RWPE1 (cell line): ENCODE measurements at places on chromosomes 6 and 20.
A peak's percentile ranks its signal among the peaks of the same experiment; 100 is the strongest.

DNA sequence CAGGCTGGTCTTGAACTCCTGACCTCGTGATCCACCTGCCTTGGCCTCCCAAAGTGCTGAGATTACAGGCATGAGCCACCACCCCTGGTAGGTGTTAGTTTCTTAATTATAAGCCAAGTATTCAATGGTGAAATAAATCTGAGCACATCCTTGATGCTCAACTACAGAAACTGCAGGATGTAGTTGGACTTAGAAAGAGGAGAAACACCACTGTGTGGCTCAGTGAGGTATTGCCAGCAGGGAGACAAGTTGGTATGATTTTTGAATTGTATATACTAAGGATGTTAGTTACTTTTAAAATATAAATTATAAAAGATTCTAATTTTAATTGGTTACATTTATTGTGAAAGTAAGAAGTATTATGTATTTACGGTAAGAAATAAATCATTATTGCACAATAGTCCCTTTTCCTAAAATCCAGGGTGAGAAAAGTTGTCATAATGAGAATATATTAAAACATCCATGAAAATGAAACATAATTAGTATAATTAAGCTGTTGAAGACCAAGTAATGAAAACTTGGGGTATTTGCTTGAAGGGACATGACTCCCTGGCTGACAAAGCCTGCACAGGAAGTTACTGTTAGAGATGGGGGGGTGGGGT lies 17.6 kb downstream of the SLC18B1 start:
- peak; percentile 16 for DNase-seq

GRCh38 chr20:17854307-17854903 lies 114.2 kb downstream of the SNX5 start:
- peak; percentile 36 for DNase-seq

- DNase-seq = no peak
These were observed 60.2 kb downstream of the RBM38 start for GRCh38 chr20:57451431-57451794.

DNA sequence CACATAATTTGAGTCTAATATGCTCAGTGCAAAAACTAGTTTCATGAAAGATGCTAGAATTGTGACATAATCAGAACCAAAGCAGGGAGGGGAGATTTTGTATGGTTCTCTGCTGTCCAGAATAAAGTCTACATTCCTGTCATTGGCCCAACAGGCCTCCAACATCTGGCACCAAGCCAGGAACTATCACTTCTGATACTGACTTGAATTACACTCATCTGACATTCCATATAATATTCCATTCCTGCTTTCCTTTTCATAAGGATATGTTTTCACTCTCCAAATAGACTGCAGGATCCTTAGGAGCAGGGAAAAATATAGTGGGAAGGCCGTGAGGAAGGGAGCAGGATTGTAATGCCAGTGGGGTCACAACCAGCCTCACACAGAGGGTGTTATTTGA lies 84.6 kb upstream of the BTN3A2 start:
- DNase-seq = no peak

GRCh38 chr6:19664878-19665612 lies 172.1 kb upstream of the ID4 start:
- no peak for DNase-seq

DNA sequence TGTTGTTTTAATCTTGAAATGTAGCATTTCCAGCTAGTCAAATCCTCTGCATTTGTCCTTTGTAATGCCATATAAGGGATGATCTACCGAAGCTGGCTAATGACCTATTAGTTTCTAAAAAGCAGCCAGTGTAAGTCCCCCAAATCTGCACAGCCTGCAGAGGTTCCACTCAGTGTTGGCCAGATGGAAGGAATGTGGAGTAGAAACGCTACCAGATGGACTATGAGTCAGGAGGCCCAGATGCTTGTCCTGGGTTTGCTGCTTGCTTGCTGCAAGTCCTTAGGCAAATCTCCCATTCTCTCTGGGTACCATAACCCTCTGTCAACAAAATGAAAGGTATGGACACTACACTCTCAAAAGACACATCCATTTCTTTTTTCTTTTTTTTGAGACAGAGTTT lies 149.8 kb downstream of the BTBD9 start:
- DNase-seq = no peak

DNA sequence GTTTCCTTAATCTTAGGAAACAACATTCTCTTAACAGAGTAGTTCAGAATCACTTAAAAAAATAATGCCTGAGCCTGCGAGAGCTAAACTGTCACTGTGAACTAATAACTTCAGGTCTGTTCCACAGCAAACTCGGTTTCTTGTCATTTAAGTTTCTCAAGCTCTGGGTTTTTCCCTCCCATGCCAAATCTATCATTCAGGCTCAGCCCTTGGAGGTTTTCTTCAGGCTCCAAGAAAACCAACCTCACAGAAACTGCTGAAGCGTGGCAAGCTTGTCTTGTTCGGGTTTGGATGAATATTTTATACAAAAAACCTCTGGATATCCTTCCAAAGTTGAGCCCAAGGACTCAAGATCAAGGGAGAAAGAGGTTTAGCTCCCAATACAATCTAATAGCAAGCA lies 99.7 kb upstream of the SNX9 start:
- DNase-seq = no peak

DNA sequence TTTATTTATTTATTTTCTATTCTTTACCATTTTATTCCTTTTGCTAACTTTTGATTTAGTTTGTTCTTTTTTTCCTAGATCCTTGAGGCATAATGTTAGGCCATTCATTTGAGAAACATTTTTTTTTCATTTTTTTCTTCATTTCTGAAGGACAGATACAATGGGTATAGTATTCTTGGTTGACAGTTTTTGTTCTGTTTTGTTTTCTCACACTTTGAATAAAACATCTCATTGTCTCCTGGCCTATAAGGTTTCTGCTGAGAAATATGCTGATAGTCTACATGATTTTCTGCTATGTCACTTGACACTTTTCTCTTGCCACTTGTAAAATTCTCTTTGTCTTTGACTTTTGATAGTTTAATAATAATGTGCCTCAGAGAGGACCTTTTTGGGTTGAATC lies 294.6 kb upstream of the EPHA7 start:
- DNase-seq = no peak

DNA sequence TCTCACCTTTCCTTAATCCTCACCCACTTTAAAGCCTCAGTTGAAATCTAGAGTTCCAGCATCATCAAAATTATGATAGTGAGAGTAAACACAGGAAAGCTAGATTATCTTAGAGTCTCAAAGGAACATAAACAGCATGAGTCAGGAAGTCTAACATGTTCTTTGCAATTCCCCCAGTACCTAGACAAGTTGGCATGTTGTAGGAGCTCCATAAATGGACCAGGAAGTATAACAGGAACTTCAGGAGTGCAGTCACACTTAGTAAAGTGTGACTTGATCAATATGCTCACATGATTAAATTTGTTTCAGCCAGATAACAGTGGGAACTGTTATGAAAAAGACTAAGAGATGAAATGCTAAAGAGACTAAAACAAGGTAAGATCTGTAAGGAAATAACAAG lies 834.4 kb downstream of the EYS start:
- no peak for DNase-seq

GRCh38 chr6:160127270-160128124 lies 5.9 kb downstream of the SLC22A1 start:
- no peak for DNase-seq

GRCh38 chr6:134477991-134478635 lies 160.2 kb upstream of the SGK1 start:
- no peak for DNase-seq

- no peak for DNase-seq
These were observed 38.7 kb upstream of the SMIM28 start for GRCh38 chr6:138339024-138339423.

GRCh38 chr6:32785781-32786533 lies 22.6 kb upstream of the HLA-DQB2 start:
- DNase-seq = peak; percentile 53

DNA sequence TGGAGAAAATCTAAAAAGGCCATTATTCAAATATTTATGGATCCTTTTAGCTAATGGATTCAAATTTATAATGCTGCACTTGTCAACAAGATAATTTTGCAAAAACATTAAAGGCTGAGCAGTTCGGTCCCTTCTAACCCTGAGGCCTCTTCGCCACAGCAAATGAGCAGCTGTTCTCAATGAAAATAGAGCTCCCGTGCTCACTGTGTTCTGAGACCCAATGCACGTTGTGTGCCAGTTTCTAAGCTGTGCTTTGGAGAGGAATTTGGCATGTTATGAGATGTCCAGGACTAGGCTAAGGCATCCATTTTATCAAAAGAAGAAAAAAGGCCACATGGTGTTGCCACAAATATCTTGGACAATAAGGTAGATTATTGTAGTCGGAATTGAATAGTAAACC lies 220.1 kb upstream of the TSHZ2 start:
- DNase-seq = no peak

GRCh38 chr6:100665041-100665380 lies 200.3 kb upstream of the SIM1 start:
- DNase-seq = no peak

GRCh38 chr6:31792761-31793171 lies 2.8 kb downstream of the VARS1 start:
- peak; percentile 84 for DNase-seq

GRCh38 chr20:58719971-58720371 lies 27.4 kb downstream of the NPEPL1 start:
- no peak for DNase-seq

- DNase-seq = no peak
These were observed 145.0 kb downstream of the LRRC1 start for GRCh38 chr6:53939830-53940229.

DNA sequence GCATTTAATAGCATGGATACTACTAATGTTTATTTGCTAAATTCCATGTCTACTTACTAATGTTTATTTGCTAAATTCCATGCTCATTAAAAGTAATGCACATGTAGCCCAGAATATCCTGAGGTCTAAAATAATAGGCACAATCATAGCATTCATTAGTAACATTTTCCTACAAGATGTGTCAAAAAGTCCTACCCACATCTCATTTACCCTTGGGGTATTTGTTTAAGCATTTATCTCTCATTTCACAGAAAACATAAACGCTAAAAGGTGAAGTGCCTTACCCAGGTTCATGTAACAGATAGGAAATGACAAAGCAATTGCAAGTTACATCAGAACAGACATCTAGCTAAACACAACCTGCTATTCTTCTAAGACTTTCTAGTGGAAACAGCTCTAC lies 457.1 kb downstream of the HACE1 start:
- DNase-seq = no peak

DNA sequence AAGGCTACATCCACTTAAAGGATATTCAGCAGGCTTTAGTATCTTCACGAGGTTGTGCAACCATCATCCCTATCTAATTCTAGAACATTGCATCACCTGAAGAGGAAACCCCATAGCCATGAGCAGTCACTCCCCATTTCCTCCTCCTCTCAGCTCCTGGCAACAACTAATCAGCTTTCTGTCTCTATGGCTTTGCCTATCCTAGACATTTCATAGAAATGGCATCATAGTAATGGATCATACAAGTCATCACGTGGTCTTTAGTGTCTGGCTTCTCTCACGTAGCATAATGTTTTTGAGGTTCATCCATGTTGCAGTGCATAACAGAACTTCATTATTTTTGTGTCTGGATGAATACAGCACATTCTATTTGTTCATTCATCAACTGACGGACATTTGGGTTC lies 20.5 kb downstream of the SNAI1 start:
- DNase-seq = peak; percentile 72

DNA sequence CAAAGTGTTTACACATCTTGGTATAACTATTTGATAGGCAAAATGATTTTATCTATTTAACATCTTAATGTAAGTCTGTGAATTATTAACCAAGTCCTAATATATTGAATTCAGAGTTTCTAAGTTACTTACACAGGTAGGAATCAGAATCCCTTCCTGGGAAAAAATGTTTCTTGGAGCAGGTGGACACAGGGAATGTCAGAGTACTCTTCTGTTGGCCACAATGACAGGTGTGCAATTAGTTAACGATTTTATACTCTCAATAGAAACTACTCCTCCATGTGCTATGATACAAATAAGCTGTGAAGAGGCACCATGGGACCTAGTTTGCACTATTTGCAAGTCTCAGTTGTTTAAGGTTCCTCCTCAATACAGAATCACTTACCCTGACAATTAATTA lies 821 bp upstream of the TAAR5 start:
- DNase-seq = no peak
